ENCODE measurements at places on chromosomes 4 and X. TPM values are rescaled to one million over a fixed set of nuclear protein-coding genes. Genes with fewer than 3 reads are reported as not detected.

DNA sequence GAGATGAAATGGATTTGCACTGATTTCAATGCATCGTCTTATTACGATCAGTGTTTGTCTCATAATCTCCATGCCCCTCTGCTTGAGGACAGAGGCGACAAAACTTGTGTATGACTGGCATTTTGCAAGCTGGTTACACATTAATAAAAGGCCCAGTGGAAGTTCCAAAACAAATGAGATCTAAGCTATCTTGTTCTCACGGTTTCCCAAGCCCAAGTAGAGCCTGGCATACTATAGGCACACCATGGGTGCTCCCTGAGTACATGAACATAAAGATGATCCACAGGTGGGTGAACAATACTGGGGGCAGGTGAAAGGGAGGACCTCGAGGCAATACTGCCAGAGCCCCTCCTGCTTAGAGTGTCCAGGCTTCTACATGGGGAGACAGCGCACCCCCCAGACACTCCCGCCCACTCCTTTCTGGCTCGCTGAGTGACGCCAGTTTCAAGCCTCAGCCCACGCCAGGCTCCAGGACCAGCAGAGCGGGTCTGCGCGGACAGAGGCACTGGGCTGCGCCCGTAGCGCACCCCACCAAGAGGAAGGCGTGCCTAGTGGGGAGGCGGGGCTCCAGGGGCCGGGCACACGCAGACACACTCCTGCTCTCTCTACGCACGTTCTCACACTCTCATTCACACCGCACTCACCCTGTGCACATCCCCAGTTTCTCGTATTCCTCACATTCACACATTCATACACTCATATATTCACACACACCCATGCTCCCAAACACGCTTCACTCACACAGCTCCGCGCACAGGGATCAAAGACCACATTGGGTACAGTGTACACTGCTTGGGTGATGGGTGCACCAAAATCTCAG is 8.9 kb upstream of the GSX2 start:
- no peak for DNase-seq

DNA sequence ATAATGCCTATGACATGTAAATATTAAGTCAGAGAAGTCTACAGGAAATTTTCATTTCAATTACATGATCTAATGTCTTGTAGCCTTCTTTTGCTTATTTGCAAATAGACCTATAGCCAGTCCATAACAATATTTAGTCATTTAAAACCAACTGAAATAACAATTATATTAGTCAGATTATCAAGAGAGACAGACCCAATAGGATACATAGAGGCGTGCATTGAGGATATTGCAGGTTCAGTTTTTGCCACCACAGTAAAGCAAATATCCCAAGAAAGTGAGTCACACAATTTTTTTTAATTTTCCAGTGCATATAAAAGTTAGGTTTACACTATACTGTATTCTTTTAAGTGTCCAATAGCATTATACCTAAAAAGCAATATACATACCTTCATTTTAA is 349.7 kb upstream of the ATOH1 start:
- DNase-seq, result no peak

DNA sequence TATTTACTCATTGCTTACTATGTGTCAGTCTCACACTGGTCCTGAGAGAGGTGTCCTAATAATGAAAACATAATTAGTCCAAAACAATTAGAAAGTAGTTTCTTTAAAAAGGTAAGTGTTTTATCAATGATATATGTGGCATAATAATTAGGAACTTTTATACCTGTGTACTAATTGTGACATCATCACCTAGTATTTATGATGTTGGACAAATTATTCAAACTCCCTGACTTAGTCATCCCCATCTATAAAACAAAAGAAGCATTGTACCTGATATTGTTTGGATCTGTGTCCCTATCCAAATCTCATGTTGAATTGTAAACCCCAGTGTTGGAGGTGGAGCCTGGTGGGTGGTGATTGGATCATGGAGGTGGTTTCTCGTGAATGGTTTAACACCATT is 15.8 kb upstream of the ARHGEF38 start:
- DNase-seq, result no peak

The GAGE12F gene
- not detected for total RNA-seq

The AMER1 gene
- 6.2 TPM for total RNA-seq

The CNKSR2 gene
- 3.8 TPM for total RNA-seq

The STAP1 gene
- 0.04 TPM for total RNA-seq

Measured in muscle of leg (tissue), 16 donors.